ENCODE measurements at places on chromosomes 11 and 22.

- DNase-seq, result no peak
Observed at GRCh38 chr11:57430952-57431351, 4.0 kb upstream of the SLC43A3 start.

GRCh38 chr11:64571410-64572091 is 19.5 kb upstream of the SLC22A12 start:
- DNase-seq, result no peak

DNA sequence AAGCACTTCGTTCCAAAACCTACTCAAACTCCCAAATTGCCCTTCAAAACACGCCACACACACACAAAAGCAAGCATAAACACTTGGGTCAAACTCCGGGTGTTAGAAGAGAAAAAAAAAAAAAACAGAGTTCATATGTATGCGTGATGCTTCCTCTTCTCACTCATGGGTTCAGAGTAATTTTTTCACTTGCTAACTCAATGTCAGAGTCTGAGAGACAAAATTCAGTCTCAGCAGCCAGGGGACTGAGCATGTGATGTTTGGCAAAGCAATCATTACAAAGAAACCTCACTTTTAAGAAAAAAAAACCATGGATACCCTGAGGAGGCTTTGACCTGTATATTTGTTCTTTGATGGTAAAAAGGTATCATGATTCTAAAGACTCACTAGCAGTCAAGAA is 461.7 kb downstream of the NTM start:
- DNase-seq, result no peak

DNA sequence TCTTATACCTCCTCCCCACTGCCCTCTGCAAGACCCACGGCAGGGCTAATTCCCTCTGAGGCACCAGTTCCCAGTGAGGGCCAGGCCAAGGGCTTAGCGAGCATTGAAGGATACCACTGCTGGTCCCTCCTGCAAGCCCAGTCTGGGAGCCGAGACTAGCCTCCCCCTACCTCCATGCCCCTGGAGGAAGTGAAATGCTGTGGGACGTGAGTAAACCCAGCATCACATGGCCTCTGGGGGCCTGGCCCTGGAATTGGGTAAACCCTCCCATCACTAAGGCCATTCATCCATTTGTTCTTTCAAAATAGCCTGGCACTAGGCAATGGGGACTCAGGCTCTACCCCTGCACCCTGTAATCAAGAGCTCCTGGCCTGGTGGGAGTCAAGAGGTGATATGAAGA is 24.7 kb downstream of the ARAP1 start:
- no peak for DNase-seq

GRCh38 chr11:10410844-10411200 is 44.2 kb upstream of the AMPD3 start:
- no peak for DNase-seq

DNA sequence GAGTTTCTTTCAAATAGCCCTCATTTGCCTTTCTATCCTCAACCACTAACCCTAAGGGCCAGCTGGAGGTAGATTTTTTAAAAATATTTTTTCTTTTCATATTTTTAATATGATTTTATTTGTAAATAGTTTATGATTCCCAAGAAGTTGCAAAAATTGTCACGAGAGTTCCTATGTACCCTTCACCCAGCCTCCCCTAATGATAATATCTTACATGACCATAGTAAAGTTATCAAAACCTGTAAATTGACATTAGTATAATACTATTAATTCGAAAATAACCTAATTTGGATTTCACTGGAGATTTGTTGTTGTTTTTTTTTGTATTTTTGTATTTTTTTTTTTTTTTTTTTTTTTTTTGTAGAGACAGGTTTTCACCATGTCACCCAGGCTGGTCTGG is 495.5 kb downstream of the MIAT start:
- DNase-seq, result no peak

- DNase-seq, result no peak
Observed at GRCh38 chr22:26548984-26549383, 36.7 kb upstream of the TFIP11 start.

DNA sequence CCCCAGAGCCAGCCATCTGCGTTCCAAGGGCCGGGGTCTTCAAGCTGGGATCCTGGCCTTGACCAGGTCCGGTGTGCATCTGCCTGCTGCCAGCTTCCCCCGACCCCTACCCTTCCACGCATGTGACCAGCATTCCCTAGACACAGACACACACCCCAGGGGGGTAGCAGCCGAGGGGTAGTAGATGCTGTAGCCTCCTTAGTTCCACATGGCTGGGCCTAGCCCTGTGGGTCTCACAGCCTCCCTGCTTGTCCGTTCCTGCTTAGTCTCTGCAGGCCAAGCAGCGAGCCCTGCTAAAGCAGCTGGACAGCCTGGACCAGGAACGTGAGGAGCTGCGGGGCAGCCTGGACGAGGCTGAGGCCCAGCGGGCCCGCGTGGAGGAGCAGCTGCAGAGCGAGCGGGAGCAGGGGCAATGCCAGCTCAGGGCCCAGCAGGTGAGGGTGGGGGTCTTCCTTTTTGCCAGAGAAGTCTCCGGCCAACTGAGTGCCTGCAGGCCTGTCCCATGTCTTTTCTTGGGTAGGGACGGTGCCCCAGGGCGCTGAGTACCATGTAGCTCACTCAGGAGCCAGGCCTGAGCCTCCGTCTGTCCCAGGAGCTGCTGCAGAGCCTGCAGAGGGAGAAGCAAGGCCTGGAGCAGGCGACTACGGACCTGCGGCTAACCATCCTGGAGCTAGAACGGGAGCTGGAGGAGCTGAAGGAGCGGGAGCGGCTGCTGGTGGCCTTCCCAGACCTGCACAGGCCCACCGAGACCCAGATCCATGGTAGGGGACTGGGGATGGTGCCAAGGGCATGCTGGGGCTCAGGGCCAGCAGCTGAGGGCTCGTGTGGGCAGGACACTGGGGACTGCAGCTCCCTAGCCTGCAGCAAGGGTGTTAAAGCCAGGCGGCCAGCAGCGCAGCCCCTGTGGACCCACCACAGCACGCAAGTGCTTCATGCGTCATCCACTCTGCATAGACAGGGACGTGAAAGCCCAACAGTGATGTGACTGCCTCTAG is 13.6 kb downstream of the RNF215 start:
- DNase-seq, result no peak

- no peak for DNase-seq
Observed at GRCh38 chr22:38080474-38080849, 3.5 kb downstream of the SLC16A8 start.

DNA sequence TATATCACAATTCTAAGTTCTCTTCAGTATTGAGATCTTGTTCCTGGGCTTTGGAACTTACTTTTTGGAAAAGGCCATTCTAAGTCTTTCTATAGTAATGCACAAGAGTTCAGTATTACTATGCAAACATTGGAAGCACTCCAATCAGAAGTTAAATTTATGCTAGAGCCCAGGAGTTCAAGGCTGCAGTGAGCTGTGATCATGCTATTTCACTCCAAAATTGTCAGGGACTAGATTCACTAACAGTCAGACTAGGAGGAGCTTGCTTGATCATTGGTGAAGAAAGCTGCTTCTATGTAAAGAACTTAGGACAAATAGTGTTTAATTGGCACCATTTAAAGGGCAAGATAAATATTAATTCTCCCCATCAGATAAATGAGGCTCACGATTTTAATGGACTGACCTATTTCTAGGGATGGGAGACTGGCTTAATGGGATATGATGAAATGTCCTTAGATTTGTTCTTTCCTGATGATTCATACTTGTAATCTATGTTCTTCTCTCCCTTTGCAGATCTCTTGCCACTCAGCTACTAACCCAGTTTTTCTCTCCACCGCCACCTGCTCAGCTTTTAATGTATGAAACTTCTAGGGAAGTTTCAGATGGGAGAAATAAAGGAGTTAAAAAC is 32.6 kb upstream of the TMEM123 start:
- DNase-seq, result no peak

DNA sequence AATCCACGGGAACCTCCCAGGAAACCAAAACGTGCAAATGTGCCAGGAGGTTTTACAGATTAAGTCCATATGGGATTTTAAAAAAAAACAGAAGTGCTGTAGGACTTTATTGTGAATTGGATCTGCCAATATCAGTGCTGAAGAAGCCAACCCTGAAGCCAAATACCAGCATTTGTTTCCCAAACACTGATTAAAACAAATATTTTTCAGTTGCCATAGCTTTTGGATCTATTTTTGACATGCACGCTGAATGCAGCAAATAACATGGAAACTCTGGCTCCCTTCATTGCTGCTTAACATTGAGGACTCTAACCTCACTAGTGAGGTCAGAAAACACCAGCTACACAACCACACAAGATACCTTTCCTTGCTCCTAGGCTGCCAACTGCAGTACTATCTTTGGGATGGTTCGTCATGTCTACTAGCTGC is 28.4 kb upstream of the SIK2 start:
- DNase-seq, result no peak

GRCh38 chr11:14927146-14927545 is 35.1 kb upstream of the CYP2R1 start:
- DNase-seq, result no peak

DNA sequence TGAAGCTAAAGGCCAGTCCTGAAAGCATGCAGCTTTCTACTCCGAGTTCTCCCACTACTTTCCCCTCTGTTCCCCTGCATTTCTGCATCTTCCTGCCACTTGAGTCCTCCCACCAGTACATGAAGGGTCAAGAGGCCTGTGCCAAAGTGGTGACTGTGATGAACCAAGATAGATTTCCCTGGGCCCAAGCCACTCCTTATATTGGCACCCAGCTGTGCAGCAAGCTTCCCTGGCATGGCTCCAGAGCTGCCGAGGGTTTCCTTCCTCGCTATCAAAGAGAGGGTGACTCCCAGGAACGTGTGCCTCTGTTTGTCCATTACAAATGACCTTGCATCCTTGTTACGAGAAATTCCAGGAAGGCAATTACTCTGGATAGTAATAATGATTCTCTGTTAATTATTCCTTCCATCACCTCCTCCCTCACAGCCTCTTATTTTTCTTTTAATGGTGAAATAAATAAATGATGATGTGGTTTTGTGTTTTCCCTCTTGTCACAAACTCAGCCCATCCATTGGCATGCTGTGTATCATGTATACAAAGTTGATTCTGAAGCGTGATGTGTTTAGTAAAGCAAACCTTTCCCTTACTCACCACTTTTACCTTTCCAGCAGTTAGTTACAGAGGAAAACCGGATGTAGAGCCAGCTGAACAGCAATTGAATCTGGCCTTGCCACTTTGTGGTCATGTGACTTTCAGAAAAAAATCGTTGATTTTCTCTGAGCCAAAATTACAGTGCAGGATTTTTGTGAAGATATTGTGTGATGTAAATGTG is 8.3 kb downstream of the SRSF8 start:
- DNase-seq, result no peak

DNA sequence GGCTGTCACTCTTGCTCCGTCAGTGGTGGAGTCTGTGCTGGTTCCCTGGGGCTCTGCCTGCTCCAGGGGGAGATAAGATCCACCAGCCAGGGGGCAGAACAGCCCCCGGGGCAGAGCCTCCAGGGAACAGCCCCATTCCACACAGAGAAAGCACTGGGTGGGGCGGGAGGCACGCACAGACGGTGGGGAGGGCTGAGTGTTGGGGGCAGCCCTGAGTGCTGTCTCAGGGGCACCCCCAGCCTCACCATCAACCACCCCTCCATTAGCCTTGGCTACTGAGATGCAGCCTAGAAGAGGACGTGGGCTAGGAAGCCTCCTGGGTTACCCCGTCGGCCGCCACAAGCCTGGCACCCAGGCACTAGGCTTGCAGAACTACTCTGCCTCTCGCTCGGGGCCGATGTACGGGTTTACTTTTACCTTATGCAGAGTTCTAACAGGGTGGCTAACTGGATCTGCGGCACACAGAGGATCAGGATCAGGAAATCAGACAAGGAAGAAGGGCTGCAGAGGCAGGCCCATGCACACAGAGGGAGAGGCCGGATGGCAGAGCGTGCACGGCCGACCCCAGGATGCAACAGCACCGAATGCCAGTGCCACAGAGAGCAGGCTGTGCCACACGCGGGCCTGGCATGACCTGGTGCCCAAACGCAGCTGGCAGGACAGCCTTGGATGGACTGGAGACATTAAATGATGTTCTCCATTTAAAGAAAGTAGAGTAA is 140.5 kb downstream of the CTTN start:
- DNase-seq, result no peak

GRCh38 chr11:35313066-35313759 is 106.1 kb downstream of the SLC1A2 start:
- peak; percentile 40 for DNase-seq

GRCh38 chr11:47123094-47123493 is 53.6 kb downstream of the ARFGAP2 start:
- DNase-seq, result no peak

GRCh38 chr22:29251981-29252911 is 15.5 kb downstream of the RHBDD3 start:
- no peak for DNase-seq

Data from CD4-positive, alpha-beta T cell treated with Interleukin-15 for 1 hour (primary cell).